ENCODE measurements at places on chromosomes 7 and 10. TPM values are rescaled to one million over a fixed set of nuclear protein-coding genes. Genes with fewer than 3 reads are reported as not detected.

GRCh38 chr7:65937296-65937695 lies 44.7 kb downstream of the GUSB start:
- no peak overlapping the region for H3K27ac ChIP-seq
- H3K36me3 ChIP-seq = no peaks in the 10 kb centered on the region
- H3K4me1 ChIP-seq = peaks cover 6% of the 10 kb centered on the region
- no peak for DNase-seq
- no peaks in the 10 kb centered on the region for H3K27me3 ChIP-seq
- H3K4me3 ChIP-seq = no peak overlapping the region

- H3K4me1 ChIP-seq = peaks cover 3% of the 10 kb centered on the region
- no peak overlapping the region for H3K4me3 ChIP-seq
- no peak overlapping the region for H3K27ac ChIP-seq
- no peaks in the 10 kb centered on the region for H3K36me3 ChIP-seq
- H3K27me3 ChIP-seq = no peaks in the 10 kb centered on the region
Observed at GRCh38 chr7:80735330-80735729, 96.9 kb downstream of the CD36 start.

DNA sequence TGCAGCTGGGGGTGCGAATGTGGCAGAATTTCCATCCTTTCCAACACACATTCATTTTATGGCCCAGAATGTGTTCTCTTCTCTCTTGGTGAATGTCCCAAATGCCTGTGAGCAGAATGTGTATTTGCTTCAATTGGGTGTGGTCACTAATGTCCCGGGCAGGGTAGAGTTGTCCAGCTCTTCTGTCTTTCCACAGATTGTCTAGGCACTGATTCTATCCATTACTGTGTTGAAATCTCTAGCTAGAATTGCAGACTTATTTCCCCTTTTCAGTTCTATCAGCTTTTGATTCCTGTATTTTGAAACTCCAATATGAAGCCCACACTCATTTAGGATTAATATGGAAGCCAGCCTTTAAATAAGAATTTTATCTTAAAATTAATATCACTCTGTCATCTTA lies 14.0 kb upstream of the AKR1E2 start:
- DNase-seq = peak; percentile 27
- H3K36me3 ChIP-seq = no peaks in the 10 kb centered on the region
- H3K27ac ChIP-seq = peak overlapping the region; percentile 23
- H3K4me3 ChIP-seq = no peak overlapping the region
- H3K27me3 ChIP-seq = no peaks in the 10 kb centered on the region

DNA sequence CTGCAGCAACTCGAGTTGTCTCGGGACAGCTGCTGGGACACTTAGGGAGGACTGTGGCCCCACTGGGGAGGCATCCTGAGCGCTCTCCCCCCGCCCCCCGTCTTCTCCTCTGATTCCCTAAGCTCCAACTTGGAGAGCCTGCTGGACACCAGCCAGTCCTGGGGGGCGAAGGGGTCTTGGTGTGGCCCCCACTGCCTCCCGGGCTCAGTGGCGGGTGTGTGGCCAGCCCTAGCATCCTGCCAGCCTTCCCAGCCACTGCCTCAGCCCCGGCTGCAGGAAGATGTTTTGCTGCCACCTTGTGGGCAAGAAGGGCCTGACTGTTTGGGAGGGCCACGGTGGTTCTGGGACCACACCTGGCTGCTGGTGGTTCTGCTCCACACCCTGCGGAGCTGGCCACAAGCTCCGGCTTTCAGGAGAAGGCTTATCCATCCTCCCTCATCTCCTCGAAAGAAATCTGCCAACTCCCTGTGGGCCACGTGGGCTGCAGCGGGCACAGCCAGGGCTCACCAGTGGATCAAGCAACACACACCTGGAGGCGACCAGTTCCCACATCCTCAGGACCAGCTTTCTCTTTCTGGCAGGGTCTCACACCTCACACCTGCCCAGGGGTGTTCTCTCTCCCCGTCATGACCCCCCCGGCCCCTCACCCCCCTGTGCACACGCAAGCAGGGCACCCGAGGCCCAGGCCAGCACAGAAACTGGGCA lies 24.8 kb downstream of the AGAP3 start:
- H3K27ac ChIP-seq = no peak overlapping the region
- H3K36me3 ChIP-seq = no peaks in the 10 kb centered on the region
- H3K27me3 ChIP-seq = no peaks in the 10 kb centered on the region
- H3K4me3 ChIP-seq = no peak overlapping the region

DNA sequence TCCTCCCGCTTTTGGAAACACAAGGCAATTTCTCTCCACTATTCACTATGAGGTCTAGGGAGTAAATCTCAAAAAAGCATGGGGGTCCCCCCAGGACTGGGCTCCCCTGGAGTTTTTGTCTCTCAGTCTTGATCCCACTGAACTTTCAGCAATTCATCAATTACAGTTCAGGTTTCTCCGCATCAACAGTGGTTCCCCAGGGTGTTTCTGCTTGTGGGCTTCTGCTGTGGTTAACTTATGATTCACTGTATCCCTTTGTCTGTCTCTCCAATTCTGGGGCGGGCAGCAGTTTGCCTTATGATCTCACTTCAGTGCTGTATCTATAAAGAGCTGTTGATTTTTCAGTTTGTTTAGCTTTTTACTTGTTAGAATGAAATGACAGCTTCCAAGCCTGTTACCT lies 142.6 kb upstream of the CDC14C start:
- no peaks in the 10 kb centered on the region for H3K4me1 ChIP-seq
- H3K27me3 ChIP-seq = no peaks in the 10 kb centered on the region
- H3K4me3 ChIP-seq = no peak overlapping the region

DNA sequence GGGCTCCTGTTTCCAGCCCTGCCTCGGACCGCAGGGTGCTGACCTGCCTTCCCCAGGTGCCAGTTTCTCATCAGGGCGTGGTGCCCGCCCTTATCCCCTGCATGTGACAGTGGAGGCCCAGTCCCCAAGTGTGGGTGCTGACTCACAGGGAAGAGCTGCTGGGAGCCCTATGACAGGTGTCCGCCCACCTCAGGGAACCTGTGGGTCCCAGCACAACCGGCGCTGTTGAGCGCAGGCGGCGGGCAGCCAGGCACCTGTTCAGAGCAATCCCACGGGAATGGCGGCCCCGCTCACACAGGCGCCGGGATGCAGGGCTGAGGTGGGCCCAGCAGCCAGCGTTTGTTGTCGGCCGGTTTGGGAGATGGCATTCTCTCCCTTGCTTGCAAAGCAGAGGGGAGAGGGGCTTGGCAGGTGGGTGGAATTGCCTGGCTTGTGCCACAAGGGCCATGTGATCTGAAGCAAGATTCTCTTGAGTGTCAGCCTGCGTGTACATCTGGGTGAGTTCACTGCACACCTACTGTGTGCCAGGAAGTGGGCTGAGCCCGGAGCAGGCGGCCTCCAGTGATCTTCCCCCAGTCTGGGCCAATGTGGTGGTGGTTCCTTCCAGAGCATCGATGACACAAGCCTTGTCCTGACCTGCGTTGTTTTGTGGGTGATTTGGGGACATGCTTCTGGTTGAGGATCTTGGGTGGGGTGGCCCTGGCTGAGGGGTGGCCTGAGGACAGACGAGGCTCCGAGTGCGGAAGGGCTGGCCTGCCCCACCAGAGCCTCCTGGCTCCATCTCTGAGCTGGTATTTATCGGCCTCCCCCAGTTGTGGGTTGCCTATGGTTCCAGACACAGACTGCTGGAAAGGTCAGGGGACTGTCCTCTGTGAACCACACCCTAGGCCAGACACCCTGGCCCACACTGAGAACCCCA lies 2.4 kb downstream of the PWWP2B start:
- no peaks in the 10 kb centered on the region for H3K27me3 ChIP-seq
- H3K4me3 ChIP-seq = no peak overlapping the region
- no peak overlapping the region for H3K27ac ChIP-seq

DNA sequence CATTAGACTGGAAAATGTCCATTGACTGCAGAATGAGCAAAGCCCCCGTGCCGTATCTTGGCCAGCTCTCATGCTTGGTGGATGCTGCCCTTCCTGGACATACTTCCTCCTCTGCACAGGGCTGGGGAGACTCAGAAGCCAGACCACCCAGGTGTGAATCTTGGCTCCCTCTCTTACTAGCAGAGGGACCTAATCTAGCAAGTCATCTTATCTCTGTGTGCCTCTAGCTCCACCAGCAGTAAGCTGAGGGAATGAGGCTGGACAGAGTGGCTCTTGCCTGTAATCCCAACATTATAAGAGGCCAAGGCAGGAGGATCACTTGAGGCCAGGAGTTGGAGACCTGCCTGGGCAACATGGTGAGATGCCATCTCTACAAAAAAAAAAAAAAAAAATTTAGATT lies 173.8 kb upstream of the GHITM start:
- H3K4me3 ChIP-seq = no peak overlapping the region
- H3K4me1 ChIP-seq = no peaks in the 10 kb centered on the region
- no peaks in the 10 kb centered on the region for H3K36me3 ChIP-seq

DNA sequence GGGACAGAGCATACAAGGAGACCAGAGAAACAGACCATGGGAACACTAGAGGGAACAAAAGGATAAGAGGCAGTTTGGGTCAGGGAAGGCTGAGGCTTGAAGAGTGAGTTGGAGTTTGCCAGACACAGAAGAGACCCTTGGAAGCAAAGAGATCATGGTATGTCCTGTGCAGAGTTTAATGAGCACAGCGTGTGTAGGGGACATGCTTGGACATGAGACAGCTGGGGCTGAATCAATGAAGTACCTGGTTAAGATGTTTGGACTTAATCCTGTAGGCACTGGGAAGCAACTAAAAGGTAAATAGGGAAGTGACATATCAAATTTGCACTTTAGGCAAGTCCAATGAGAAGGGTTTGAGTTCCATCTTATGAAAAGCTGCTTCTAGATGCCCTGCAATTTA lies 79.6 kb downstream of the KIAA1217 start:
- H3K4me1 ChIP-seq = no peaks in the 10 kb centered on the region
- H3K27ac ChIP-seq = no peak overlapping the region
- no peaks in the 10 kb centered on the region for H3K36me3 ChIP-seq
- no peak for DNase-seq
- H3K4me3 ChIP-seq = no peak overlapping the region

DNA sequence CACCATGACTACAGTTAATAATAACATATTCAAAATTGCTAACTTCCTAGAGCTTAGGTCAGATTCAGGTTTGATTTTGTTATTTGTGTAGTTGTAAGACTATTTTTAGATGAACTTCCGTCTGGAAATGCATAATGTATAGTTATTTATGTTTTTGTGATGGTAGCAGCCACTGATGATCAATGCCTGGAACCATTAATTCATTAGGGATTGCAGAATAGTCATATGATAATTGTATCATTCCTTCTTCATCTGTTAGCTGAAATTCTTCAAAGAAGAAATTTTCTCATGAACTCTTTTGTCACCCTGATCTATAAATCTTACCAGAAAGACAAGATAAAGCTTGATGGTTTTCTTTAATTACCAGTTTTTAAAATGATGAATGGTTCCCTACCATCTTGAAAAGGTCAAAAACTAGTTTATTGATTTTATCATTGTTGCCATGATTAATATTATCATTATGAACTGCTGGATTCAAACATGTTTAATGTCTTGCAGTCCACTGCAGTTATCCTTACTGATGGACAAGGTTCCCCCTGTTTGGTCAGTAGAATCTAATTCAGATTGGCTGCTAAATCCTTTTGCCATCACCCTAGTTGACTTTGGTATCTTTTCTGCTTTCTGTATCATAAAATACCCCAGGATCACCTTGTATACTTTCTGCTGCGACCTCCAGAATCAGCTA lies 433.3 kb downstream of the GPAM start:
- DNase-seq = no peak
- H3K4me1 ChIP-seq = peaks cover 11% of the 10 kb centered on the region
- H3K27ac ChIP-seq = no peak overlapping the region
- H3K4me3 ChIP-seq = no peak overlapping the region

GRCh38 chr7:80014511-80014910 lies 120.1 kb upstream of the GNAI1 start:
- H3K36me3 ChIP-seq = no peaks in the 10 kb centered on the region
- no peak overlapping the region for H3K4me3 ChIP-seq
- peak; percentile 10 for DNase-seq
- H3K27ac ChIP-seq = no peak overlapping the region

- no peaks in the 10 kb centered on the region for H3K36me3 ChIP-seq
- H3K27ac ChIP-seq = no peak overlapping the region
- no peak overlapping the region for H3K4me3 ChIP-seq
Observed at GRCh38 chr10:4310172-4310571, 515.8 kb upstream of the AKR1E2 start.

GRCh38 chr10:26737730-26738129 lies 40.2 kb downstream of the PDSS1 start:
- peaks cover 11% of the 10 kb centered on the region for H3K4me1 ChIP-seq
- no peaks in the 10 kb centered on the region for H3K27me3 ChIP-seq
- no peak overlapping the region for H3K4me3 ChIP-seq
- peak; percentile 71 for DNase-seq
- H3K27ac ChIP-seq = peak overlapping the region; percentile 65

GRCh38 chr10:107653832-107654287 lies 489.4 kb upstream of the SORCS1 start:
- H3K4me1 ChIP-seq = peaks cover 6% of the 10 kb centered on the region
- peak; percentile 78 for DNase-seq
- H3K27ac ChIP-seq = 0 out of 2 replicates have a peak overlapping the region, but pooled peaks have one; percentile 22
- H3K4me3 ChIP-seq = peak overlapping the region; percentile 74

- H3K4me3 ChIP-seq = no peak overlapping the region
- H3K4me1 ChIP-seq = peaks cover 14% of the 10 kb centered on the region
- H3K27me3 ChIP-seq = no peaks in the 10 kb centered on the region
- H3K36me3 ChIP-seq = no peaks in the 10 kb centered on the region
Observed at GRCh38 chr7:134710511-134710853, 63.8 kb downstream of the BPGM start.

CALHM3 gene
- not detected for polyA plus RNA-seq

ABCC2 gene
- polyA plus RNA-seq = 0.19 TPM

AKR1E2 gene
- polyA plus RNA-seq = 5.1 TPM

CCDC3 gene
- polyA plus RNA-seq = not detected

SORCS1 gene
- polyA plus RNA-seq = 0.22 TPM

GIMAP7 gene
- not detected for polyA plus RNA-seq

ADRA2A gene
- 18.9 TPM for polyA plus RNA-seq
